ENCODE measurements at places on chromosomes 2 and 18. TPM values are rescaled to one million over a fixed set of nuclear protein-coding genes. Genes with fewer than 3 reads are reported as not detected.

The POTEE gene
- 0.79 TPM for total RNA-seq

The GAD1 gene
- not detected for total RNA-seq

The SCTR gene
- 0.71 TPM for total RNA-seq

The CRYBA2 gene
- total RNA-seq: not detected

The MYO1B gene
- total RNA-seq: 19.4 TPM

The CYTIP gene
- 0.85 TPM for total RNA-seq

The KCTD1 gene
- total RNA-seq: 11.7 TPM

The SERPINB13 gene
- not detected for total RNA-seq

The C2orf66 gene
- not detected for total RNA-seq

GRCh38 chr2:177796654-177797415 lies 275.7 kb downstream of the PDE11A start:
- no peak for DNase-seq

GRCh38 chr2:128258218-128258617 lies 60.5 kb downstream of the HS6ST1 start:
- no peak for DNase-seq

DNA sequence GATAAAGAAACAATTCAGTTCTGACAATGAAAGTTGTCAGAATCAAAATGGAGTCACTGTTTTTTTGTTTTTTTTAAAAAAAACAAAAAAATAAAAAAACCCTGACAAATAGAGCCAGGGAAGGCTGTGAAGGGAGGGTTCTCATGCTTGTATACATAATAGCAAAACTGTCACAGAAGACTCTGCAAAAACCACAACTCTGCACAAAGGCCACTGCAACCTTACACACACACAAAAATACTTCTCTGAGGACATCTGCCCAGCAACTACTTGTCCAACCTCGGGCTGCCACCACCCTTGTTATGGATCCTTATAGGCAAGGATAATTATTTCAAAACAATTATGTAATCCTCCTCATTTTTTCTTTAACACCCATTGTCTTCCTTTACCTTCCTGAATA lies 41.9 kb upstream of the C2orf66 start:
- DNase-seq: no peak

DNA sequence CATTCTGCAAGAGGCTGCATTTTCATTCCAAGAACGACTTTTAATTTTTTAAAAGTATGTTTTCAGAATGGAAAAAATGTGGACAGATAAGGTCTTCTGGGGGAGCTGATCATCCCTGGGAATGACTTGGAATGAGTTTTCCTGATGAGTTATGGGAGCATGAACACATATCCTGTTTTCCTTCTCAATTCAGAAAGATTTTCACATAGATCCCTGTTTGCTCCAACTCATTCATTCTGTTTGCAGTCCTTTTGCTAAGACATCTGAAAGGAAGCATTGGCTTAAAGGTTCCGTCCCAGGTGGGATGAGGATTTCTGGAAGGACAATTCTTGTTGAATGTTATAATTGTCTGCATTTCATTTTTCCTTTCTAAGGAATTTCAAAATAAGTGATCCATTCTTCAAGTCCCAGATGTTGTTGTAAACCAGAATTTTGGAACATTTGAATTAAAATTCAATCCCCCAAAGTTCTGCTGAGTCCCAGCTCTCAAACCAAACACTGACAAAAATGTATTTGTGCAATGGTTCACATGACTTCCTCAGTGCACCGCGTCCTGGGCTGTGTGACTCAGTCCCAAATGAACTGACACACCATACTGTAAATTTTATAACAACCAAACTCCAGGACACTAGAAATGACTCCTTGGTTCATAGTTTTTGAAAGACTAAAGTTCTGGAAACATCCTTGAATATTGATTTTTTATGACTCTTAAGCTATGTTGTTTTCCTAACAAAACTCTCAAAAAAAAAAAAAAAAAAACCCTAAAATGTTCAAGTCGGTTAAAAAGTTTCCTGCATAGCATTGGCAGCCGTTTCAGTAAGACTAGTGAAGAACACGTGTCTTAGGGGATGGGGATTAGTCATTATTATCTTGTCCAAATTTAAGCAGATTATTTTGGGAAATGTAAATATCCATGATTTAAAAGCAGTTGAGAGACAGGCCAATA lies 281.8 kb upstream of the TCF4 start:
- no peak for DNase-seq

- DNase-seq: no peak
Observed at GRCh38 chr2:3099860-3100234, 277.8 kb downstream of the EIPR1 start.

GRCh38 chr2:113324684-113325160 lies 46.0 kb upstream of the PAX8 start:
- DNase-seq: peak; percentile 23

DNA sequence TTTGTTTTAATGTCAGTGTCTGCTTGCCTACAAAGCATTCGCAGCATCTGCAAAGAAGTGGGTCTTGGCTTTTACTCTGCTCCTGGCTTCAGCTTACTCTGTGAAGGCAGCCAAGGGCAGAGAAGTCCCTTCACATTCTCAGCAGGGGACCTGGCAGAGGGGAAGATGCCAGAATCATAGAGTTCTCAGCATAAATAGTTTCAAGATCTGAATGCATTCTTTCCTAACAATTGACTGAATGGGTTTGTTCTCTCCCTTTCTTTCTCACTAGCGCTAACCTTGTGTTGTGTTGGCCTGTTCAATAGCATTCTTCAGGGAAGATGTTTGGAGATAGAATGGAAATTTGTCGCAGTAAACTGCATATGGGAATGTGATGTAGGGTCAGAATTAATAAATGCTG lies 106.9 kb downstream of the FARSB start:
- DNase-seq: no peak

DNA sequence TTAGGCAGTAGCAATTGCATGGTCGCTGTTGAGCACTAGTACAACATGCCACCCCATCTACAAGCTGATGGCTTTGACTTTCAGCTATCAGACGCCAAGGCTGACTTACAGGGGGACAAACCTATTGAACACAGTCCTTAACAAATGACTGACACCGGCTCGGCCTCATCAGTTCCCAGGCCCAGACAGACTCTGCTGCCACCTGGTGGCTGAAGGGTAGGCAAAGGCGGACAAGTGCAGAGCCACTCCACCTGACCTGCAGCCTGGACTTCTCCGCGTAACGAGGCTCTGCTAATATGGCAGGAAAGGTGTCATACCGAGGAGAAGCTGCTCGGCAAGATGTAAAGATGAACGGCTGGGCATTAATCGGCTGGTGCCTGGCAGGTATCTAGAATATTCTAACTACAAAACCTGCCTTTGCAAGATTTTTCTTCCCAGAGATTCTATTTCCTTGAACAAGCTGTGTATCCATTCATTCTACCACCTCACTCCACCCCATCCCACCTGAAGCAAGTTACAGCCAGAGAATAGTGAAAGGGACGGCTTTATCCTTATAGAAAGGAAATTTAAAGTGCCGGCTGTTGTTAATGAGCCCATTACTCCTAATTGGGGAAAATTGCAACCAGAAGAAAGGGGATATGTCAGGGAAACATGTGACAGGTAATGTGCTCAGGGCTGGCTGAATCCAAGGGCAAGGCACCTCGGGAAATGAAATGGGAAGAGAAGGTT lies 67.4 kb downstream of the STEAP3 start:
- peak; percentile 78 for DNase-seq

DNA sequence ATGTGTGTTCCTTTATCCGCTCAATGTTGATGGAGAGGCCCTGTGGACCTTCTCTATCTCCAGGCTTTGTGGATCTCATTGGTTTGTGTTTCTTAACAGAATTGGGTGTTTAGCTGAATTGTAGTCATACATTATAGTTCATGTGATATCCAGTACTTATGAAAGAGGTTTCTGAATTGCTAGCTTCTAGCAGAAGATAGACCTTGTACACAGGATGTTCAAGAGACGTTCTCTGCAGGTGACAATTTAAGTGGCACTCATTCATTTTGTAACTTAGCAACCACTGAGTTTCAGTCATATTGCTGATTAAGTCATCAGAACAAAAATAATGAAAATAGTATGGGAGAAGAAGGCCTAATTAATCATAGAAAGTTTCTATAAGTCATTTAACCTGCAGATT lies 279.2 kb downstream of the ALPK2 start:
- no peak for DNase-seq

DNA sequence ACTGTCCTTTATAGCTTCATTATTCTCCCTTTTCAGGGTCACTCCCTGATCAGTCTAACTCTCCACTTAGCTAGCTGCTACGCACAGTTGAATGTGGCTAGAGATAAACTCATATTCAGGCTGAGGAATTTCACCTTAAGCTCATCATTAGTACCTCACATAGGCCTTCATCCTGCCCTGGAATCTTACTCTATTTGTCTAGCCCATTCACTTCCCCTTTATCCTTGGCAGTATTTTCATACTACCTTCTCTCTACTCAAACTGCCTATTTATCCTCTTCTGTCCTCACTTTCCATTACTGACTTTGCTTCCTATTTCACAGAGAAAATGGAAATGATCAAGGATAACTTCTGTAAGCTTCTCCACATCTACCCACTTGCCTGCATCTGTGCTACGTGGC lies 10.6 kb upstream of the DSC2 start:
- DNase-seq: no peak

DNA sequence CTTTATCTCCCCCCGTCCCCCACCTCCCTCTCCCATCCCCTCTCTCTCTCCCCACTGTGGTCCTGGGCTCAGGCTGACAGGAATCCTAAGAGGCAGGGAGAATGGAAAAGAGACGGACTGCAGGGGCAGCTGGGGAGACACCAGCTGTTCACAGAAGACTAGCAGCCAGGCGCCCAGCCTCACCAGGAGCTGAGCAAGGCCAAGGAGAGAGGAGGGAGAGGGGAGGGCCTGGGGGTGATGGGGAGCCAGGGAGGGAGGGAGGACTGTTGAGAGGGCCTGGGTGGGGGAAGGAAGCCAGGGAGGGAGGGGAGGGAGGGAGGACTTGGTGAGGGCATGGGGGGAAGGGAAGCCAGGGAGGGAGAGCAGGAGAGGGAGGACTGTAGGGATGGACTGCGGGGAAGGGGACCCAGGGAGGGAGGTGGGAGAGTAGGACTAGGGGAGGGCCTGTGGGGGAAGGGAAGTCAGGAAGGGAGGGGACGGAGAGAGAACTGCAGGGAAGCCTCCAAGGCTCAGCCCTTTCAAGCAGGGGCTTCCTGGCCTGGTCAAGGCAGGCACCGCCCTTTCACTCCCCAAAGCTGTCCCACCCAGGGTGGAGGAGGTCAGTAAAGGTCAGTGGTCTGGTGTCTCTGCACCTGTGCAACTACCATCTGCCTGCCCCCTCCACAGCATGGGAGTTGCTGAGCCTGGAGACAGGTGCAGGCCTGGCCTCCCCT lies 517.7 kb upstream of the MYT1L start:
- DNase-seq: no peak

GRCh38 chr2:187228986-187229385 lies 219.1 kb downstream of the CALCRL start:
- no peak for DNase-seq

GRCh38 chr2:46802665-46803546 lies 112.7 kb downstream of the MCFD2 start:
- no peak for DNase-seq

DNA sequence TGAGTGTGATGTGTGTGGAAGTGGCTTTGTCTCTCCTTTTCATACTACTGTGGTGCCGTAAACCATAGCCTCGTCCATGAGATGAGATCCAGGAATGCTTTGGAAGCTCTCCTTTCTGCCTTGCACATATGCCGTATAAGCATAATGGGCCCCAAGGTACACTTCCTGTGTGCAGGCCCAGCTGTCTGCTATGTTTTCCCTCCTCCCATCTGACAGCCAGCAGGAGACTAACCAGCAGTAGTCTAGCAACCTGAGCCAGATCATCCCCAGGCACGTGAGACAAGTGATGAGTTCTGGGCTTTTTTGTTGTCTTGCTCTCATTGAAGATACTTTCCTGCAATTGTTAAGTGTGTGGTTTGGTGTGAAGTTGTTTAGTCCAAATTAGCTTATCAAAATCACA lies 555.5 kb upstream of the LRRTM4 start:
- no peak for DNase-seq

- DNase-seq: no peak
Observed at GRCh38 chr2:127428057-127428814, 10.0 kb downstream of the PROC start.

- no peak for DNase-seq
Observed at GRCh38 chr2:200259577-200259957, 46.9 kb upstream of the SPATS2L start.

DNA sequence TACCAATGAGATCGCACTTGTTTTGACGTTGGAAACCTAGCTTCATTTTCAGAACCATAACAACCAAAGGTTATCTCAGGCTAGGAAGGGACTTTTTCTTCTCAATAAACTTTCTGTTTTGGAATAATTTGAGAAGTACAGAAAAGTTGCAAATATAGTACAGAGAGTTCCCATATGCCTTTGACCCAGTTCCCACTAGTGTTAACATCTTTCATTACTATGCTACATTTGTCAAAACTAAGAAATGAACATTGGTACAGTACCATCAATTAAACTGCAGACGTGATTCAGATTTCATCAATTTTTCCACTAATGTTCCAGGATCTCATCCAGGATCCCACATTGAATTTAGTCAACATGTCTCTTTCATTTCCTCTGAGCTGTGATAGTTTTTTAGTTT lies 111.6 kb downstream of the ATL2 start:
- DNase-seq: no peak

DNA sequence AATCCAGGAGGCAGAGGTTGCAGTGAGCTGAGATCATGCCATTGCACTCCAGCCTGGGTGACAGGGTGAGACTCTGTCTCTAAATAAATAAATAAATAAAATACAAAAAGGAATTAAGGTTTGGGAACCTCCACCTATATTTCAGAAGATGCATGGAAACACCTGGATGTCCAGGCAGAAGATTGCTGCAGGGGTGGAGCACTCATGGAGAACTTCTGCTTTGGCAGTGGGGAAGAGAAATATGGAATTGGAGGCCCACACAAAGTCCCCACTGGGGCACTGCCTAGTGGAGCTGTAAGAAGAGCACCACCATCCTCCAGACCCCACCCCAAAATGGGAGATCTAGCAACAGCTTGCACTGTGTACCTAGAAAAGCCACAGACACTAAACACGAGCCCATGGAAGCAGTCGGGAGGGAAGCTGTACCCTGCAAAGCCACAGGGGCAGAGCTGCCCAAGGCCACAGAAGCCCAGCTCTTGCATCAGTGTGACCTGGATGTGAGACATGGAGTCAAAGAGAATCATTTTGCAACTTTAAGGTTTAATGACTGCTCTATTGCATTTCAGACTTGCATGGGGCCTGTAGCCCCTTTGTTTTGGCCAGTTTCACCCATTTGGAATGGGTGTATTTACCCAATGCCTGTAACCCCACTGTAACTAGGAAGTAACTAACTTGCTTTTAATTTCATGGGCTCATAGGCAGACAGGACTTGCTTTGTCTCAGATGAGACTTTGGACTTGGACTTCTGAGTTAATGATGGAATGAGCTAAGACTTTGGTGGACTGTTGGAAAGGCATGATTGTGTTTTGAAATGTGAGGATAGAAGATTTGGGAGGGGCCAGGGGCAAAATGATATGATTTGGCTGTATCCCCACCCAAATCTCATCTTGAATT lies 265.3 kb downstream of the ZEB2 start:
- DNase-seq: no peak

DNA sequence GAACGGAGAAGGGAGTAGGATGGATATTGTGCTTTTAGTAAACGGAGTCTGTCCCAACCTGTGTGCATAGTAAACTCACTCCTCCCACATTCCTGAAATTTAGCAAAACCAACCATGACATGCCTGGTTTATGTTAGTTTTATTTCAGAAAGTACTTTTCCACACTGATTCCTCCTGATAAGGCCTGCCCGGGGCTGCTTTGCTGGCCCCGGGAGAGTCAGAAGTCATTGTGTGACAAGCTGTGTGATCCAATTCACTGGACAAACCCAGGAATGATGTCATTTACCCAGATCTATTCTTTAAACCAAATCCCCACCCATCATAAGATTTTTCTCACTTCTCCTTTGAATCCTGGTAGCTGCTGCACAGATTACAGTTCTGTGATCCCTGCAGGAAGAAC lies 109.0 kb downstream of the SETBP1 start:
- DNase-seq: peak; percentile 19
